ENCODE measurements at places on chromosomes 4 and X.

DNA sequence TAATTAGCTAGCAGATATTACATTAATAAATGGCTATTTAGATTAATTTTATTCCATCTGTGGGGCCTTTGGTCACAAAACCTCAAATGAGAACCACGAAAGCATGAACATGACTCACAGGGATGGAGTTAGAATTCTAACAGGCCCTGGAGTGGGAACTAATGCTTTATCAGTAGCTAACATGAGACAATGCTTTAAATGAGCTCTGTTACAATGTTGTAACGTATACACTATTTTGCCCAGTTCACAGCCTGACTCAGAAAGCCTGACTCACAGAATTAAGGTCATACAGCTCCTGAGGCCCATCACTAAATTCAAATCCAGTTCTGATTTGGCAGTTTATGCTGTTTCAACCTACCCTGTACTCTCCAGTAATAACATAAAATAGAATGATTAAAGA, 23.2 kb downstream of the VEGFC start:
- DNase-seq: no peak

- no peak for DNase-seq
Measured at GRCh38 chrX:9765072-9765736, 443 bp downstream of the GPR143 start.

DNA sequence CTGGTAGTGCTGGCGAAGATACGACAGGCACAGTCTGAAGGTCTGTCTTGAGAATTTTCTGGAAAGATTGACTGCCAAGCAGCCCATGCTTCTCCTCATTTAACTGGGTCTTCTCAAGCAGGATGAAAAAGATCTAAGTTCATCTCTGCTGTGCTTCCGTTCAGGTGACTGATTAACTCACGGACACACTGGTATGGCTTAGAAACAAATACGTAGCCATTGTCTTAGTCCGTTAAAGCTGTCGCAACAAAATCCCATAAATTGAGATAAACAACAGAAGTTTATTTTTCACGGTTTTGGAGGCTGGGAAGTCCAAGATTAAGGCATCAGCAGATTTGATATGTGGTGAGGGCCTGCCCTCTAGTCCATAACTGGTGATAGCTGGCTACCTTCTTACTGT, 39.5 kb downstream of the SPINK2 start:
- DNase-seq: no peak

DNA sequence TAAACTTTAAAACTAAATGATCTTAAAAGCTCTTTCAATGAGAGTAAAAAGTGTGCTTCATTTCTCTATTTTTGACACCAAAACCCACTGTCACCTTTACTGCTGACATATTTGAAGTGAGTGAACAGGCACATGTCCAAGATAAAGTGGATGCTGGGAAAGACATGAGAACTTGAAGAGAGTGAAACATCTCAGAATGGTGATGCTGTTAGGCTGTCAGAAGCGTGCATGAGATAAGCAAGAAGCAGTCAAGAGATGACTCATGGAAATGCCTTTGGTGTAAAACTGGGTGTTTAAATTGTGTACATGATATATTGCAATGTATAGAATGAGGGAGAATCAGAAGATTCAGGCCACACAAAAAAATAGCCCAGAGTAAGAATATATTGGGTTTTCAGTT, 21.8 kb upstream of the GBA3 start:
- DNase-seq: no peak

DNA sequence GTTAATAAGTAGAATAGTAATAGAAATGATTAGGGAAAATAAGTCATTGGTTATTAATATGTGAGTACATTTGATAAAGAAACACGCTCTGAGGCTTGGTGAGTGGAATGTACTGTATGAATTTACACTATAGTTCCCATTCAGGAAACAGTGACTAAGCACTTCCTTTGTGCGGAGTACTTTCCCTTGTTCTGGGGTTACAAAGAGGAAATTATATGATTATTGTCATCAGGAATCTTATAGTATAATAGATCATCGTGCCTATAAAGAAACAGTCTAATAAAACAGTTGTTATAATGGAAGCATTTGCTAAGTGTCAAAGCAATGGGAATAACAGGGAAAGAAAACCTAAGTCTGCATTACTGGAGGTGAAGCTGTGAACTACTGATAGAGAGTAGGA, 138.0 kb downstream of the RPA4 start:
- no peak for DNase-seq

- no peak for DNase-seq
Measured at GRCh38 chrX:41118156-41118555, 32.9 kb downstream of the USP9X start.

GRCh38 chr4:97123573-97123972, 1019.7 kb downstream of the STPG2 start:
- no peak for DNase-seq
